ENCODE measurements at places on chromosomes 7 and 10. TPM values are rescaled to one million over a fixed set of nuclear protein-coding genes. Genes with fewer than 3 reads are reported as not detected.

TET1 gene
- total RNA-seq: 2.0 TPM

CDNF gene
- total RNA-seq: 1.2 TPM

- no peak for DNase-seq
Observed at GRCh38 chr7:152399344-152399743, 36.5 kb downstream of the KMT2C start.

DNA sequence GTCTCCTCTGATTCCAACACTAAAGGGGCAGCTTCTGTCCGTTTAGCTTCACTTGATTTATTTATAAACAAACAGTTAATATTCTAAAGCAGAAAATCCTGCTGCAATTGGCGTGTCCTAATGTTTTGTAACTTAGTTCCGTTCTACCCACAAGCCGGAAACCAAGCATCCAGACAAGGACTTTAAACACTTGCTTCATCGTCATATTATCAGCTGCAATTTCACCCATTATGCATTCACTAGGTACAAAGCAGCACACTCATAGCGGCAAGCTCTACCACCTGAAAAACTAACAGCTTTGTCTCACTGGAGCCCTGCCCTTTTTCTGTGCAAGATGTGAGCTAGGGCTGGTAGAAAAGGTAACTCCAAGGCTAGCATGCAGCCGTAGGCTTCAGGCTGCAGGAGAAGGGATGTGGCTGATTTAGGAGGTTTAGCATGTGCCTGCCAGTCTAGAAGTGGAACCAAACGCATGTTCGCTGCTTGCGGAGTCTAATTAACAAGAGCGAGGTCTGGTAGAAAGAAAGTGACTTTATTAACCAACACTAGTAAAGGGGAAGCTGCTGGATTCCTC lies 43.7 kb upstream of the BPGM start:
- DNase-seq: no peak
